ENCODE measurements at places on chromosomes 12 and 14.

GRCh38 chr12:69947123-69947522, 122.1 kb downstream of the MYRFL start:
- DNase-seq = no peak

GRCh38 chr12:131363393-131363792, 347.5 kb upstream of the SFSWAP start:
- DNase-seq = no peak

DNA sequence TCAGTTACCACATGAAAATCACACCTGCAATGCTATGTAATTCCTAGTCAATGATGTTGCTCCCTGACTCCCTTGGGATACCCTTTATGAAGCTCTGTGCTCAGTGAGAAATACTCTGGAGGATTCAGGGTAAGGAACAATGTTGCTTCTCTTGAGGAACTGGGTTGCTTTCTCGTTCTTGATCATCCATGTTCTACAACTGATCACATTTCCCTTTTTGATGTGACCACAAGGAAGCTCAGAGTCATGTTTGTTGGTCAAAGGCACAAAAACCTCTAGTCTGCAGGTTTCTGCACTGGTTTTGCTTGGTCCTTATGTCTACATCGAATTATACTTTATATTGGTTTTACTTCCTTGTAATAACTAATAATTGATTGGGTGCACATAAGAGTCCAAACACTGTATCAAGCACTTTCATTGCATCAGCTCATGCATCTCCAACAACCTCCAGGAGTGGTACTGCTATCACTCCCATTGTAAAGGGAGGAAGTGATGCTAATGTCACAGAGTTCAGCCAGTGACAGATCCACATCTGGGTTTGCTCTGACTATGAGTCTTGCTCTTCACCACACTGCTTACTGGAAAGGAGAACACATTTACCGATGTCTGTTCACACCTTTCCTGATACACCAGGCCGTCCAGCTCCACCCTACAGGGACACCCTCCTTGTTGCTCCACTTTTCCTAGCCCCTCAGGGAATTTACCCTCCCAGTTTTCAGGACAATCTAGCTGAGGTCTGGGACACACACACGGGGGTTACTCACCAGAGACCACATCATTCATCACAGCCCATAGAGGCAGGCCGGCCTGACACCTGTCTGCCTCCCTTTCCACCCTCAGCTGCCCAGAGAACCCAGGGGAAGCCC, 41.0 kb downstream of the CMKLR1 start:
- DNase-seq = no peak

GRCh38 chr12:18946106-18946505, 183.4 kb upstream of the PLEKHA5 start:
- no peak for DNase-seq

- DNase-seq = no peak
Observed at GRCh38 chr12:118480235-118480634, 103.9 kb downstream of the SUDS3 start.

GRCh38 chr12:113232840-113233585, 11.7 kb downstream of the TPCN1 start:
- peak; percentile 33 for DNase-seq

Data from stimulated activated CD4-positive, alpha-beta T cell treated with anti-CD3 and anti-CD28 coated beads, TNF-alpha, amount 100 ng/mL, for 24 hours (primary cell).